Fibroblast of gingiva (primary cell): ENCODE measurements at places on chromosomes 5 and 9.

DNA sequence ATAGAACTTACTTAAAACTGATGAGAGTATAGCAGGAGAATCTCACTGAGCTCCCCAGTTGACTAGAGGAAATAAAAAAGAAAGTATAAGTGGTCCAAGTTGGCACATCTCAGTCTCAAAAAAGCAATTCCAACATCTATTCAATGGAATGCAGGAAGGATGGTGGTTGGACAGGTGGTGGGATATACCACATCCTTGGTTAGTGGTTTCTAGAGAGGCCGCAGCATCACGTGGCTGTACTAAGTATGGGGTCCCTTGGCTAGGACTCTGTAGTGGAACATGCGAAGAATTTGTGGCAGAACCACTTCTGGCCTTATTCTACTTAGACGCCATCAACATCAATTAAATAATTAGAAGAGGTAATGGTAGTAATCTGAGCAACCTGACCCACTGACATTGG is 232.4 kb downstream of the SAXO1 start:
- no peak for DNase-seq

DNA sequence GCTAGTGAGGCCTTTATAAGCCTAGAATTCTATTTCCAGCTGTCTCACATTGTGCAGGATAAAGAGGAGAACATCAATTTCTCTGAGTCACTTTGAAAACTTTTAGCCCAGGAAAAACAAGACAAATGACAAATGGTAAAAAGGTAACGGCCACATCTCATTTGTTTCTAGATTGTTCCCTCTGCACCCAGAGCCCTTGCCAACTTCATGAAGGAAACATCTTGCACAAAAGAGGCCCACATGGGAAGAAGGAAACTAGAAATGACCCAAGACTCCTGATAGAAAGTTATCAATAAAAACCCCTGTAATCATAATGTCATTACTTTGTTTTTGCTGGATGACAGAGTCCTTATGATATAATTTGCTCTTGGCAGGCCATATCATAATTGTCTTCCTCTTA is 5.3 kb downstream of the DPYSL3 start:
- no peak for DNase-seq

DNA sequence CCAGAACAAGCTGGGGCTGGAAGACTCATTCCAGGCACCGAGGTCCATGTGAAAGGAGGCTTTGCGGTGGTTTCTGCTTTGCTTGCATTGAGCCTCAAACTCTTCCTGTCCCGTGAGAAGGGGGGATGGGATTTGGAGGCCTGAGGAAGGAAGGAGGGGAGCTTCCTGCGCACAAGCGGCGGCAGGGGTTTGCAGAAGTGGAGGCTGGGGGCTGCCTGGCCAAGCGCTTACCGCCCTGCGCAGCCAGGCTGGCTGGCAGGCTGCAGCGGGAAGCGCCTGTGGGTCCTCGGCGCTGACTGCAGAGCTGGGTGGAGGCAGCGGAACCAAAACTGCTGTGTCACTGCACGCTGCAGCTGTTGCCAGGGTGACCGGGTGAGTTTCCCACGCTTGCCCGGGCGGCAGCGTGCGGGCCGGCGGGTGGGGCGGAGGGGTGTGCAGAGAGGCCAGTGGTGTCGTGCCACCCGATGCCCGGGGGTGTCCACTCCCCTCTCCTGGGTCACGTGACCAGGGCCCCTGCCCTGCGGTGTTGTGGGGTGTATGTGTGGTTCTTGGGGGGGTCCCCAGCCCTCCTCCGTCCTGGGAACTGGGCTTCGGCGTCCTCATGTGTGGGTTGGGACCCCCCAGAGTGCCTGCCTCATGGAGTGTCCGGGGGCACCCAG is 81.0 kb downstream of the RXRA start:
- DNase-seq = peak; percentile 94

DNA sequence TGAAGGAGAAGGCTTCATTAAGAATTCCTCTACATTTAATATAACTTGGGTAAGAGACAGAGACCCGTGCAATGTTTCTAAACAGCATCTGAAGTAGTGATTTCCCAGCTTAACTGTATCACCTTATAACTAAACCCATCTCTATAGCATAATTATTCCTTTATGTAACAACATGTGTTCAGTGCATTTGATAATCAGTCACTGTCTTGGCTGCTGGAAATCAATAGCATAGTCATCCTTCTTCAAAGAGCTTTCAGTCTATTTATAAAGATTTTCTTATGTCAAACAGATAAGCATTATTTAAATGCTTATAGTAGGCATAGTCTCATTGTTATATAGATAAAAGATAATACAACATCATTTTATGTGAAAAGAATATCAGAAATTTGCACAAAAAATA is 80.1 kb upstream of the TYRP1 start:
- no peak for DNase-seq

DNA sequence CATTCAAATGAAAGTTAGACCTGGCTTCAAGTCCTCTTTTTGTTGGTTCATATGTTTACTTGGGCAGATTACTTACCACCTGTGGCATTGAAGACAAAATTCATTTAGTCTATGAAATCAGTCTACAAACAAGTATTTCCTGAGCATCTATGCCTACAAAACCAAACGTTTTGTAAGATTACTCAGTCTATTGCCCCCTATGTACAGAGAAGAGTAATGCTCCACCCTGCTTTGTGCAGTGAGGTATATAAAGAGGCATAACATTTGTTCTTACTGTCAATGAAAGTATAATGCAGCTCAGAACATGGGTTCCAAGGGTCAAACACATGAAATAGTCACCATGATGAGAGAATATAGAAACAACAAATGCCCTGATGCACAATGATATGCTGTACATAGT is 580.7 kb downstream of the KIF4B start:
- no peak for DNase-seq

GRCh38 chr9:3963643-3964369 is 336.1 kb downstream of the GLIS3 start:
- no peak for DNase-seq

- no peak for DNase-seq
Measured at GRCh38 chr5:167694325-167695147, 596.9 kb upstream of the WWC1 start.

DNA sequence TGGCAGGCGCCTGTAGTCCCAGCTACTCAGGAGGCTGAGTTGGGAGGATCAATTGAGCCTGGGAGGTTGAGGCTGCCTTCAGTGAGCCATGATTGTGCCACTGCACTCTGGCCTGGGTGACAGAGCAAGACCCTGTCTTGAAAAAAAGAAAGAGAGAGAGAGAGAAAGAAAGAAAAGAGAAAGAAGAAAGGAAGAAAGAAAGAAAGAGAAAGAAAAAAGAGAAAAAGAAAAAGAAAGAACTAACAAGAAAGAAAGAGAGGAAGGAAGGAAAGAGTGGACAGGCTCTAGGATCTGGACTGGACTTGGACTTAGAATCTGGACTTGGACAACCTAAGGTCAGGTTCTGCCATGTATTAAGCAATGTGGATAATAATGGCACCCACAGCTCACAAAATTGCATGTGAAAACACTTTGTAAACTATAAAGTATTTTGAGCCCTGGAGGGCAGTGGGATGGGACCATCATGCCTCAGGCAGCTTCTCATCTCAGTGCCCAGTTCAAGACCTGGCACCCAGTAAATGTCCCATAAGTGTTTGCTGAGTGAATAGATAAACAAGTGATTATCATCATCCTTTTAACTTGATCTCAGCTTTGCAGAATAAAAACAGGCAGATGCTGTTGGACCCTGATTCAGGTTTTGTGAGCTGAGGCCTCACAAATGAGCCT is 12.8 kb upstream of the PHF19 start:
- DNase-seq = no peak

DNA sequence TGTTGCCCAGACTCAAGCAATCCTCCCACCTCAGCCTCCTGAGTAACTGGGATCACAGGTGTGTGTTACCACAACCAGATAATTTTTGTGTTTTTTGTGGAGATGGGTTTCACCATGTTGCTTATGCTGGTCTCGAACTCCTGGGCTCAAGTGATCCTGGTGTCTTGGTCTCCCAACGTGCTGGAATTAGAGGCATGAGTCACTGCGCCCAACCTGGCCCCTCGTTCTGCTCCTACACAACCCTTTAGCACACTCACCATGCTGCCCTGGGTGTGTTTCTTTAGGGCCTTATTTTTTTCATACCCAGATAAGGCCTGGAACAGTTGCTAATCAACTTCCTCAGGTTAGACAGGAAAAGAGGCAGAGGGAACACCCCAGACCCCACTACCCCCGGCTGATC is 2.6 kb downstream of the PDZD2 start:
- DNase-seq = no peak

DNA sequence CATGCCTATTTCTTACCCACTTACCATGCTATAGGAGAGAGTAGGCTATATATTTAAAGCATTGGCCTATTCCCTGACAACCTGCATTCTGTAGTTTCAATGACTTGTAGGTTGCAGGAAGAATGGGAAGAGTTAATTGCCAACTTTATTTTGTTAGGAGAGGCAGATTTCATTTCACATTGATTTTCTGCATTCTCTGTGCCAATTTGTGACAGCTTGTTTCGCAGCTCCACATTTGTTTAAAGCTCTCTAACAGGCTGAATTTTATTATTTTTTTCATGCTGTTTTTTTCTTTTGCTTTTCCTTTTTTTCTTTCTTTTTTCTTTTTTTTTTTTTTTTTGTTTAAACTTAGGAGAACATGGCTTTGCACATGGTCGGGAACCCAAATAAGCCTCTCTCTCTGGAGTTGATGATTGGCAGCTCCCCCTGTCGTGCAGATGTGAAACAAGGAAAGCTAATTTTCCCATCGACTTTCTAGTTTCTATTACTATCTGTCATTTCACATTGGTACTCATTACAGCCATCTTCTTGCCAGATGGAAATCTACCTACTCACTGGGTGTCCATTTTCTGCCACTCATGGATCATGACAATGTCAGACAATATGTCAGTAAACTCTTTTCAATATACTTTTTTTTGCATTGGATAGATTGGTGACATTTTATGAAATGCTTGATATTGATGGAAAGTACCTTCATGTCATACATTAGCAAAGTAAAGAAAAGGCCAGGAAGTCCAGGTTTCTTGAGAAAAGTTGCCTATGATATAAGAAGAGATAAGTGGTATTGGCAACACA is 223.2 kb downstream of the KCTD16 start:
- DNase-seq = no peak

GRCh38 chr5:16937503-16938161 is 1.5 kb upstream of the MYO10 start:
- no peak for DNase-seq

DNA sequence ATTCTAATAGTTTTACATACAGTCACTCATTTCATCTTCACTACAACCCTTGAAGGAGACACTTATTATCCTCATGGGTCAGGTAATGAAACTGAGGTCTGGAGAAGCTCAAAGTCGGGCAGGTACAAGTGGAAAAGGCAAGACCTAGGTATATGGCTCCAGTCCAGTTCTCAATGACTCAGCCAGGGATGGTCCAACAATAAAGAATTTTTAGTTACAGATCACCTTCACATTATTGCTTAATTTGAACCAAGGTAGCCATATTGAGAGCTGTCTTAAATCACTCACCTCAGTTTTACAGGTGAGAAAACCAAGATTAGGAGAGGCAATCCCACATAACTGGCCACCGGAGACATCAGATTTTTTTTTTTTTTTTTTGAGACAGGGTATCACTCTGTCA is 55.4 kb downstream of the PTPN3 start:
- no peak for DNase-seq

DNA sequence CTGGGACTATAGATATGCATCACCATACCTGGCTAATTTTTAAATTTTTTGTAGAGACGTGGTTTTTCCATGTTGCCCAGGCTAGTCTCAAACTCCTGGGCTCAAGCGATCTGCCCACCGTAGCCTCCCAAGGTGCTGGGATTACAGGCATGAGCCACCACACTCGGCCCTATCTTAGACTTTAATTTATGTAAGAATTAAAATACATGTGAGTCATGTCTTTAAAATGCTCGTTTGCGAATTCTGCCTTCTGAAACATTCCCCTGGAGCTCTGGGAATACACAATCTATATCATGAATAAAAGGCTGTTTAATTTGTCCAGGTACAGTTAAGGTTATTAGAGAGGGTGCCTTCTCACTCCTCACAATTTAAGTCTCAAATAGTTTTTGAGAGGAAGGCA is 32.8 kb downstream of the RHOBTB3 start:
- no peak for DNase-seq

GRCh38 chr9:135490166-135490870 is 10.2 kb upstream of the MRPS2 start:
- no peak for DNase-seq
